ENCODE measurements at places on chromosomes 13 and 19. TPM values are rescaled to one million over a fixed set of nuclear protein-coding genes. Genes with fewer than 3 reads are reported as not detected.

Gene LILRB3
- total RNA-seq = not detected

Gene BCL3
- total RNA-seq = 16.9 TPM

Gene CLEC17A
- total RNA-seq = 0.09 TPM

Gene CEACAM4
- not detected for total RNA-seq

Gene RASGRP4
- not detected for total RNA-seq

Gene PGPEP1
- 28.4 TPM for total RNA-seq

Gene NXNL1
- total RNA-seq = not detected

GRCh38 chr13:78085434-78086225, 167.0 kb upstream of the EDNRB start:
- no peak for DNase-seq

GRCh38 chr19:5130371-5131030, 161.6 kb downstream of the KDM4B start:
- no peak for DNase-seq

DNA sequence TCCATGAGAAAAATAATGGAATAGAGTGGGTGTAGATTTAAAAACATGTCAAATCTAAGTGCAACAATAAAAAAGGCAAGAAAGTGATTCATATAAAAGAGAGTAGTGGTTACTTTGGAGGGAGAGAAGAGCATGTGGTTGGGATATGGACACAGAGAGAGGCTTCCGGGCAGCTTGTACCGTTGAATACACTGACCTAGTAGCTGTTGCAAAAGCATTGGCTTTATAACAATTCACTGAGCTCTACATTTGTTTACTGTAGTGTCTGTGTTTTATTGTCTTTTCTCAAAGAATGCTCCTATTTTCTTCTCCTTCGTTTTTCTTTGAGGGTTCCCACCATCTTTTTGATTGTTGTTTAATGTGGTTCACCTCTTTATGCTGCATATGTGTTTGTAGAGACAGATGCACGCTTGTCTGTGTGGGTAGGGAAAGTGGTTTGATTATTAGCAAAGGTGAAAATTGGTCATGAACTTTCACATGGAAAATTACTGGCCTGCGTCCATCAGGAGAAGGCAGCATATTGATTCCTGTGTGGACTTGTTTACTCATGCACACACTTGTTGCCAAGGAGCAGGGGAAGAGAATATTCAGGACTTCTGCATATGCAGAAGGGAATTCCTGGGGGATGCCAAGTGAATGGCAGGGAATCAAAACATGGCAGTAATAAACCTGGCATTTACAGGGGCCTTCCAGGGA, 29.9 kb upstream of the IRS2 start:
- DNase-seq = peak; percentile 40

DNA sequence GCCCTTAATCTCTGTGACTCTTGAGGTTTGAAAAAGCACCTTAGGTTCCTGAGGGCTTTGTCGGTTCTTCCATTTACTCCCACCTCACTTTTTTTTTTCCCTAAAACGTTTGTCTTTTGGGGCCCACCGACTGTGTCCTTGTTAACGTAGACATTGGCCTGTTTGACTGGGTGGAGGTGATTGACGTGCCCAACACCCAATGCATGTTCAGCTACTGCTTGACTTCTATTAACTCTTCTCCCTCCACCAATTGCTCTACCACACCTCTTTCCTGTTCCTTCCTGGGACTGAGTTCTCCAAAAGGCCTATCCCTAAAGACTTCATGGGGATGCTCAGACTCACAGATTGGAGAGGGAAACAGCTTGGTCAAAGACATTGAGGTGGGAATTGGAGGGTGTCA, 17.3 kb downstream of the CKM start:
- peak; percentile 32 for DNase-seq

DNA sequence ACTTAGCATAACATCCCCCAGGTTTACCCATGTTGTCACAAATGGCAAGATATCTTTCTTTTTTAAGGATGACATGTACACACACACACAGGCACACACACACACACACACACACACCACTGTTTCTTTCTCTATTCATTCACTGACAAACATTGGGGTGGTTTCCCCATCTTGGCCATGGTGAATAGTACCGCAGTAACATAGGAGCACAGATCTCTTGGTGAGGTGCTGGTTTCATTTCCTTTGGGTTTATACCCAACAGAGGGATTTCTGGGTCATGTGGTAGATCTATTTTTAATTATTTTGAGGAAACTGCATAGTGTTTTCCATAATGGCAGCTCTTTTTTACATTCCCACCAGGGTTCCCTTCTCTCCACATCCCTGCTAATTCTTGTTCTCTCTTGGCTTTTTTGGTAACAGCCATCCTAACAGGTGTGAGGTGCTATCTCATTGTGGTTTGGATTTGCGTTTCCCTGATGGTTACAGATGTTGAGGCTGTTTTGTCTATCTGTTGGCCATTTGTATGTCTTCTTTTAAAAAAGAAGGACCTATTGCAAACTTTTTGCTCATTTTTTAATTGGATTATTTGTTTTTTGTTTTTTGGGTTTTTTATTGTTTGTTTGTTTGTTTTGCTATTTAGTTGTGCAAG, 251.7 kb upstream of the IRS2 start:
- DNase-seq = no peak

DNA sequence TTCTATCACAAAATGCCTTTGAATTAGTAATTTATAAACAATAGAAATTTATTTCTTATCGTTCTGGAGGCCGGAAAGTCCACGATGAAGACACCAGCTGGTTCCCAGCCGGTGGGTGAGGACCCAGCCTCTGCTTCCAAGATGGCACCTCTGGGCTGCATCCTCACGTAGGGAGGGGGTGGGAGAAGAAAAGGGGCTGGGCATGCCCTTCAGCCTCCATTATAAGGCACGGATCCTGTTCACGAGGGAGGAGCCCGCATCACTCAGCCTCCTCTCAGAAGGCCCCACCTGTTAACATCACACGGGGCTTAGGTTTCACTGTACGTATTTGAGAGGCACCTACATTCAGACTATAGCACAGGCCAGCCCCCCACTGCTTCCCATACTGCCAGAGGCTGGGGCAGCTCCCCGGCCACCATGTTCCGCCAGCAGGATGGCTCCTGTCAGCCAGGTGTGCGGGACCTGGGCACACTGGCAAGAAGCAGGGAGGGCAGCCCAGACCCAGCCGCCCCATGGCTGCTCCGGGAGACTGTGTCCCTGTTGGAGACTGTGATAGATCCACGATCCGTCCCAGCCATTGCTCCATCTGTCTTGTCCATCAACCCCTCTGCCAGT, 131.6 kb downstream of the SOX1 start:
- no peak for DNase-seq

DNA sequence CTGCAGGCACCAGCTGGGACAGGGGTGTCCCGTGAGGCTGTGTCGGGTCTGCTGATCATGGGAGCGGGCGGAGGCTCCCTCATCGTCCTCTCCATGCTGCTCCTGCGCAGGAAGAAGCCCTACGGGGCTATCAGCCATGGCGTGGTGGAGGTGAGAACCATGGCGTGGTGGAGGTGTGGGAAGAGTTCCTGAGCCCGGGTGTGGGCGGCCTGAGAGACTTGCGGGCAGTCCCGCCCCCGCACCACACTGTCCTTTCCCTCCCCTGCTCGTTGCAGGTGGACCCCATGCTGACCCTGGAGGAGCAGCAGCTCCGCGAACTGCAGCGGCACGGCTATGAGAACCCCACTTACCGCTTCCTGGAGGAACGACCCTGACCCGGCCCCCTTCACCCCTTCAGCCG, 10.7 kb downstream of the APLP1 start:
- no peak for DNase-seq

DNA sequence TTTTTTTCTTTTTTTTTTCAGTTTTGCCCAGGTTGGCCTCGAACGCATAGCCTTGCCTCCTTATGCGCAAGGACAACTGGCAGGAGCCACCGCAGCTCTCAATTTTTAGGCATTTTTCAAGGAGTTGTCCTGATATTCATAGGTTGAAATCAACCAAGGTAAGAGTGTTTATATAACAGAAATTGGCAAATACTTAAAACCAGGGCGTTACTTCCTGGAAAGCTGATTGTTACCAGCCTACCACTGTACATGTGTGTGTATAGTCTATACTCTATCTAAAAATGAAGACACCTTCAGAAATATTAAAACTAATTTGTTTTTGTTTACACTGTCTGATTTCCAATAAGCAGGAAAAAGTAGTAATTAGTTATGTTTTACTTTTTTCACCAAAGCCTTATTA, 39.2 kb downstream of the GPC6 start:
- no peak for DNase-seq

GRCh38 chr13:90950160-90950559, 397.3 kb upstream of the MIR17HG start:
- no peak for DNase-seq

DNA sequence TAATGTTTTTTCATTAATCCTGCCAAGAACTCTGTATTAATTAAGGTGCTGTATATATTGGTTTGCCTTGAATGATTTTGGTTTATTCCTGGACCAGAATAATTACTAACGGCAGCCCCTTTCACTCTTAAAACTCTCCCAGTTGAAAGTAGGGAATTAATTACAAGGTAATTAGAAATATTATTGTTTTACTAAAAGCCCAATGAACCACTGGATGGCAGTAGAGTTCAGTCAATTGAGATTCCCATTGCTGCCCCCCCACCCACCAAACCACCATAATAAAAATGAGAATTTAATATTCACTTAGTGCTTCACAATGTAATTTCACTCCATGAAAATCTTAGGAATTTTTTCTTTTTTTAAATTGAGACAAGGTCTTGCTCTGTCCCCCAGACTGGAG, 13.7 kb downstream of the WBP4 start:
- DNase-seq = no peak

DNA sequence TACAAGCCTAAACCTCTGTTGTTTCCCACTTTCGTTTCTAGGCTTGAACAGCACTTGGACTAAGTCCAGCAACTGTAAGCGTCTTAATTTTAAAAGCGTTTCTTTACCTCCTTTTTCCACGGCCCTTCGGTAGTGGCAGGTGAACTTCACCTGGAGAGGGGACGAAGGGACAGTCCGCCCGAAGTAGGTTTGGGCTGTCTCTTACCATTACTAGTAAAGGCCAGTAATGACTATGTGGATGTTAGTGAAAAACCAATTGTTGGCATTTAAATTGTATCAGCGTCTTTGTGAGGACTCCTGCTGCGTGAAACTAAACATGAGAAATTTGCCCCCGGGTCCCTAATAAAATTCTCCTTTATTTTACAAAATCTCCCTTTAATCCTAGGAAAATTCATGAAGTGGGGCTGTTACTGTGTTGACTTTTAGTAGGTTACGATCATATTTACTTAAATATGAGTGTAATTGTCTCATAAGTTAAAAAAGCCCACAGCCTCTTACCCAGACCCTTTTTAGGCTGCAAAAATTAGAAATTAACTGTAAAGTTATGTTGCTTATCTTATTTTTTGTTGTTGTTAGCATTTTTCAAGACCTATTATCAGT, 983 bp downstream of the ITM2B start:
- peak; percentile 55 for DNase-seq
